ENCODE measurements at places on chromosomes 5 and 9. TPM values are rescaled to one million over a fixed set of nuclear protein-coding genes. Genes with fewer than 3 reads are reported as not detected.

CCNO gene
- polyA plus RNA-seq = not detected

MUSK gene
- polyA plus RNA-seq = 0.58 TPM

CBY3 gene
- polyA plus RNA-seq = not detected

SARDH gene
- polyA plus RNA-seq = 2.2 TPM

QRFP gene
- not detected for polyA plus RNA-seq

TNFSF15 gene
- polyA plus RNA-seq = 2.8 TPM

FOXD1 gene
- 7.5 TPM for polyA plus RNA-seq

FOXE1 gene
- 0.06 TPM for polyA plus RNA-seq

PAIP2 gene
- 113 TPM for polyA plus RNA-seq

ACTBL2 gene
- 0.45 TPM for polyA plus RNA-seq

PRRX2 gene
- 15.0 TPM for polyA plus RNA-seq

PAEP gene
- polyA plus RNA-seq = not detected

IL33 gene
- 0.26 TPM for polyA plus RNA-seq

PTPDC1 gene
- polyA plus RNA-seq = 6.0 TPM

CDH6 gene
- polyA plus RNA-seq = 41.7 TPM

GARIN3 gene
- polyA plus RNA-seq = not detected

BTNL8 gene
- not detected for polyA plus RNA-seq

NANS gene
- 111 TPM for polyA plus RNA-seq

PCDHA13 gene
- not detected for polyA plus RNA-seq

GAPVD1 gene
- 25.8 TPM for polyA plus RNA-seq

OR1Q1 gene
- 0.14 TPM for polyA plus RNA-seq

PCDHGA10 gene
- 11.7 TPM for polyA plus RNA-seq

IFNA10 gene
- polyA plus RNA-seq = not detected

SLC25A2 gene
- not detected for polyA plus RNA-seq
